ENCODE measurements at places on chromosomes 4 and X. TPM values are rescaled to one million over a fixed set of nuclear protein-coding genes. Genes with fewer than 3 reads are reported as not detected.

DNA sequence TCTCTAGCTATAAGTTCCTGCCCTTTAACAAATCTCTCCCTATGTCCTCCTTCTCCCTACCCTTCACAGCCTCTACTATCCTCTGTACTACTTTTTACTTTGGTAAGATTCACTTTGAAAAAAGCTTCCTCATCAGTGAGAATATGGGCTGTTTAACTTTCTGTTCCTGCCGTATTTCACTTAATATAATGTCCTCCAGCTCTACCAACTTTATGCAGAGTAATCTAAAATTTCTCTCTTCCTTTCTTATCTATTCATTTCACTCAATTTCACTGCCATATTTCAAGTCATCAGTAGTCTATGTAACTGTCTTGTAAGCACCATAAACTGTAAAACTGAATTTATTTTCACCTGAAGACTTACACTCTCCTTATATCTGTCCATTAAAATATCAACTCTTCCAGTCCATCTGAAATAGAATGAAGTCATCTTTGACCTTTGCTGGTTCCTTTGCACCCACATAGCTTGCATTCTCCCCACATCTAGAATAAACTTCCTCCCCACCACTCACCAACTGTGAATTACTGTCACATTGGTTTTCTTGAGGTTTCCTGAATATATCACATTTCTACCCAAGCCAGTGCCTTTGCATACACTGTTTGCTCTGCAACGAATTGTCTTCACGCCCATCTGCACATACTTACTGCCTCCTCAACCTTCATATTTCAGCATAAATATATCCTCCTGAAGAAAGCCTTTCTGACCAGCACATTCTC lies 54.6 kb downstream of the ARAP2 start:
- DNase-seq: peak; percentile 45

GRCh38 chrX:118675326-118675965 lies 52.0 kb upstream of the IL13RA1 start:
- no peak for DNase-seq

DNA sequence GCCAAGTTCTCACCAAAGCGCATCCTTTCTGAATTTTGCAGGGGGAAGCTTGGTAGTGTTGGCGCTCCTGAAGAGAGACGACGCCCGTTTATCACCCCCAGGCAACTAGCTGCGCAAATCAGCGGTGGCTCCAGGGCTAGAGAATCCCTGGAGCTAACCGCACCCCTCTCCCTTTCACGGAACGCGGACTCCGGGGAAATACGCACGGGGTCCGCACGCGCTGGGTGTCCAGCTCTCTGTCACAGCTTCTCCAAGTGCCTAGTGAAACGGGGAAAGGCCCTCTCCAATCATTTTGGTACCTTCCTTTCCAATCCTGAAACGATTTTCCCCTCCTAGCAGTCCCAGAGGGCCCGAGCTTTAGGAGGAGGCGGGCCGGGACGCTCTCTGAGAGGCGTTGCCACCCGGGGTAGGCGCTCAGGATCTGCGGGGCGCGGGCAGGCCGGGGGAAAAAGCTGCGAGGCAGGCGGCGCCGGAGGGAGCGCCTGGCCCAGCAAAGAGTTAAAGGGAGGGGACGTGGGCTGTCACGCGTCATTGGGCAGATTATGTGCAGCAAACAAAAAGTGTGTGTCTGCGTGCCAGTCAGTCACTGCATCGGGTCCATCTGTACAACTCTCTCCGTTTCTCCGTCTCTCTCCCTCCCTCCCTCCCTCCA lies at the start of gene PRDM8:
PRDM8 (plus strand) TSS at position 582 of the 652 bp plus-strand sequence. CDS start 2,578 bp downstream, outside the sequence.
- no peak for DNase-seq

- DNase-seq: no peak
Measured at GRCh38 chr4:186570193-186570996, 15.0 kb upstream of the MTNR1A start.

GRCh38 chr4:155966731-155967395 lies 13.2 kb upstream of the CTSO start:
- DNase-seq: no peak

Gene EXOC1L
- not detected for total RNA-seq

DNA sequence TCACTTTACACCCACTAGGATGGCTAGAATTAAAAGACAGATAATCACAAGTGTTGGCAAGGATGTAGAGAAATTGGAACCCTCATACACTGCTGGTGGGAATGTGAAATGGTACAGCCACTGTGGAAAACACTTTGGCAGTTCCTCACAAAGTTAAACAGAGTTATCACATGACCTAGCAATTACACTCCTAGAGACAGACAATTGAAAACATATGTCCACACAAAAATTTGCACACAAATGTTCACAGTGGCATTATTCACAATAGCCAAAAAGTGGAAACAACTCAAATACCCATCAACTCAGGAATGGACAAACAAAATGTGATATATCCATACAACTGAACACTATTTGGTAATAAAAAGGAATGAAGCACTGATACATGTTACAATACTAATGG lies 5.7 kb downstream of the ZNF280C start:
- DNase-seq: no peak

DNA sequence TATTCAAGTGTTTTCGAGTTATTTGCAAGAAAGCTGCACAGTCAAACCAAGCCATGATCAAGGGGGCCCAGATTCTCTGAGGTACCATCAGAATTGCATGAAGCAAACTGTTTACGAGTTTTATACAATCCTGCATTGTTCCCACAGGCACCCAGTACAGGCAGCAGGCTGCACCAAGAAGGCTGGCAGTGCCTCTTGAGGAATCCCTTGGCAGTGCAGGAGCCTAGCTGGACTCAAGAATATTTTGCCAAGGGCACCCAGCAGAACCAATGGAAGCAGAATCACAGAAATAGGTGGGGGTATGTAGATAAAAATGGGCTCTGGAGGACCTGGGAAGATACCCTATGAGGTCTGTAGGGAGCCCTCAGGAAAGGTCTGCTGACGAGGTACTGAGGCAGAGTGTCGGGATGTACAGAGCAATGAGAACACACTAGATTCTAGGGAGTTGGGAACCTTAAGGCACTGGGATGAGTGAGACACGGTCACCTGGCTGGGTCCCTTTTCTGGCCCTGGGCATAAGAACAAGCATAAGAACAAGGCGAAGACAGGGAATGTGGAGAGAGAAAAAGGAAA lies 2.5 kb upstream of the PLP1 start:
- no peak for DNase-seq

GRCh38 chrX:19085666-19086065 lies 36.6 kb downstream of the ADGRG2 start:
- DNase-seq: no peak

Gene TMPRSS11A
- total RNA-seq: not detected

DNA sequence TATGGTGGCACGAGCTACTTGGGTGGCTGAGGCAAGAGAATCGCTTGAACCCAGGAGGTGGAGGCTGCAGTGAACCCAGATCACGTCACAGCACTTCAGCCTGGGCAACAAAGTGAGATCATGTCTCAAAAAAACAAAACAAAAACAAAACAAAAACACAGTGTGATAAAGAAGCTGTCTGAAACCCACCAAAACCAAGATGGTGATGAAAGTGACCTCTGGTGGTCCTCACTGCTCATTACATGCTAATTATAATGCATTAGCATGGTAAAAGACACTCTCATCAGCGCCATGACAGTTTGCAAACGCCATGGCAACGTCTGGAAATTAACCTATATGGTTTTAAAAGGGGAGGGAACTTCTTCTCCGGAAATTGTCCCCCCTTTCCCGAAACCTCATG lies 29.4 kb upstream of the OPHN1 start:
- peak; percentile 16 for DNase-seq

Gene NPY1R
- total RNA-seq: not detected

DNA sequence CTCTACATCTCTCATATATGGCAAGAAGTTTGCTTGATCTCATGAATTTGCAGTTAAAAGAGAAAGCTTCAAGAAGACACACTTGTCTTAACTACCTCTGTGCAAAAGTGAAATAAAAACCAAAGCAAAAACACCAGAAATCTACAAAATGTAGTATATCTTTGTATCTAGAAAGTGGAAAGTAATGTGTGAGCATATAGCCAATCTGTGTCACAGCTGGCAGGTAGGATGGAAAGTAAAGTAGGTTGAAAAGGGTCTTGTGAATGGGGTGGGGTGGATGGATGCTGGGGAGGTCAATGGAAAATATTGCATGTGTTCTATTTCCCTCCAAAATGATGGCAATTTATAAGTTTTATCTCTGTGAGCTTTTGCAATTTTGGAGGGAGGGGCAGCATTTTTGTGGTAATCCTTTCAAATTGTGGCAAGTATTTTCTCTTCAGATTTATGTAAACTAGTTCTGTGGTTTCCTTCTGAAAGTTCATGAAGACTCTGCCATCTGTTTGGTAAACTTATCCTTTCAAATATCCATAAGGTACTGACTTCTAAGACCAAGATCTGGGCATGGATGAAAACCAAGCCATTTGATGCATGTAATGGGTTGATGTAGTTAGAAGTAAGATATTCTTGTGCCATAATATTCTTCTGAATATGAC lies 215.9 kb upstream of the GIMD1 start:
- no peak for DNase-seq

DNA sequence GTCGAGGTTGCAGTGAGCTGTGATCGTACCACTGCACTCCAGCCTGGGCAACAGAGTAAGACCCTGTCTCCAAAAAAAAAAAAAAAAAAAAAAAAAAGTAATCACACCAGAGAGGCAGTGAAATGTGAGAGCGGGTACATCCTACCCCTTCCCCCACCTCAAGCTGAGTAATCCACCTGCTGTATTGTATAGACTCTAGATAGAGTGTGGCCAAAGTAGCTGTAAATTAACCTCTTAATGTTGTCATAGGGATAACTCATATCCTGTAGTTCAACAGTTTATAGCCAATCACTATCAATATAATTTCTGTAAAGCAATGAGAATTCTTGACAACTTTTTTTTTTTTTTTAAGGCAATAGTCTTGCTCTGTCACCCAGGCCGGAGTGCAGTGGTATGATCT lies 30.8 kb downstream of the TNIP2 start:
- no peak for DNase-seq

Gene MAGEA4
- total RNA-seq: not detected

GRCh38 chrX:24204331-24204730 lies 54.8 kb downstream of the ZFX start:
- DNase-seq: no peak
